Stimulated activated CD4-positive, alpha-beta T cell treated with anti-CD3 and anti-CD28 coated beads, Interleukin-12 subunit alpha, Interleukin-12 subunit beta, amount 100 ng/mL, for 4 hours (primary cell): ENCODE measurements at places on chromosomes 1 and 21.

DNA sequence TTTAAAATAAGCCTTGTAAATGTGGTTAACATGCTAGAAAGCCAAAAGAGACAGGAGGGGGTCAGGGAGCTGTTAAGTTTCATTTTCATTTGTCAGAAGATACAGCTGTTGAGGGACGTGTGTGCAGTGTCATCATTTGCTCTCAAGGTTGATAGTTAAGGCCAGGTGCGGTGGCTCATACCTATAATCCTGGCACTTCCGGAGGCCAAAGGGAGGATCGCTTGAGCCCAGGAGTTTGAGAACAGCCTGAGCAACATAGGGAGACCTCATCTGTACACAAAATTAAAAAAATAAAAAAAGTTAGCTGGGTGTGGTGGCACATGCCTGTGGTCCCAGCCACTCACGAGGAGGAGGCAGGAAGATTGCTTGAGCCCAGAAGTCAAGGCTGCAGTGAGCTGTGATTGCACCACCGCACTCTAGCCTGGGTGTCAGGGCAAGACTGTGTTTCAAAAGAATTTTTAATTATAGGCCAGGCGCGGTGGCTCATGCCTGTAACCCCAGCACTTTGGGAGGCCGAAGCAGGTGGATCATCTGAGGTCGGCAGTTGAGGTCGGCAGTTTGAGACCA is 22.7 kb downstream of the ZBTB8OS start:
- no peak for DNase-seq

DNA sequence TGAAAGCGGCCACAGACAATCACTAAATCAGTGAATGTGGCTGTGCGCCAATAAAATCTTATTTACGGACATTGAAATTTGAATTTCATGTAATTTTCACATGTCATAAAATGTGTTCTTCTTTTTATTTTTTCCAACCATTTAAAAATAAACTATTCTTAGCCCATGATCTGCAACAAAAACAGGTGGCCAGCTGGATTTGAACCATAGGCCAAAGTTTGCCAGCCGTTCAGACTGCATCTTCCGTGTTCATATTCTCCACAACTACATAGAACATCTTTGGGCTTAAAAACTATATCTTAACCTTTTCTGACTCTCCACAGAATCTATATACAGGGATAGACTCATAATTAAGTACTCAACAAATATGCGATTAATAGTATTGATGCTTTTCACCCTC is 81.2 kb upstream of the RALGPS2 start:
- no peak for DNase-seq

GRCh38 chr1:228084797-228085196 is 2.3 kb downstream of the ARF1 start:
- no peak for DNase-seq

GRCh38 chr1:203645996-203646395 is 19.4 kb downstream of the ATP2B4 start:
- DNase-seq = no peak

- DNase-seq = peak; percentile 23
These were observed 1.7 kb upstream of the IL6R start for GRCh38 chr1:154403261-154403943.

DNA sequence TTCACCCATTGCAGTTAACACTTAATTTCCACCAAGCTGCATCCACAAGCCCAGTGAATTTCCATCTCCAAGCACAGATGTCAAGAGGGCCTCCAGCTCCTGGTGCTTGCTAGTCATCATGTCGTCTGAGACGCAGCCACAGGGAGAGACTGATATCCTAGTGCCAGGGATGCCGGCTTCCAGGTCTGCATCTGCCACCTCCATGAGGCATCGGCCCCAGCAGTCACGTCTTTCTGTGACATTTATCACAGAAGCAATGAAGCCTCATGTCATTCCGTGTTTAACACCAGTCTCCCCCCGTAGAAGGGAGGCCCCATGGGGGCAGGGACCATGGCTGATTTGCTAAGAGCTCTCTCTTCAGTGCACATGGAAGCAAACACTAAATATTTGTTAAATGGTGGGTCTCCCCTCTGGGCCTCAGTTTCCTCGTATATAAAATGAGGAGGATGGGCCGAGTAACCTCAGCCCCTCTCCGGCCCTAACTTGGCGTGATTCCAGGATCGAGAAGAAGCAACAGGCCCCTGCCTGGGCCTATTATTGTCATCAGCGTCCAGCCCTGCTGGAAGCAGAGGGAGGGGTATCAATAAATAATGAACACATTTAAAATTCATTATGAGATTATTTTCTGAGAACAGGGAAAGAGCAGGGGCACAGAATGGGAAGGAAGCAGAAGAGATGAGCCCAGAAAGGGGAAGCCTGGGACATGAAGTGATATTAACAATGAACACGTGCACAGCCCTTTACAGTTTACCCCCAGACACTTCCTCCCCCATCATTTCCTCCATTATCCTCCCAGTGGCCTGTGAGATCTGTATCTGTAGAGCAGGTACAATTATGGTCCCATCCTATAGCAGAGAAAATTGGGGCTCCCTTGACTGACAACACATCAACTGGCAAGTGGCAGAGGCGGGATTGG is 837 bp upstream of the C1QB start:
- no peak for DNase-seq
